NCI-H187 (cell line): ENCODE measurements at places on chromosomes 6 and 20.
A peak's percentile ranks its signal among the peaks of the same experiment; 100 is the strongest.

GRCh38 chr6:153167061-153167891 is 36.2 kb upstream of the RGS17 start:
- no peak for DNase-seq

GRCh38 chr6:46288835-46289234 is 118.1 kb upstream of the ENPP5 start:
- no peak for DNase-seq

DNA sequence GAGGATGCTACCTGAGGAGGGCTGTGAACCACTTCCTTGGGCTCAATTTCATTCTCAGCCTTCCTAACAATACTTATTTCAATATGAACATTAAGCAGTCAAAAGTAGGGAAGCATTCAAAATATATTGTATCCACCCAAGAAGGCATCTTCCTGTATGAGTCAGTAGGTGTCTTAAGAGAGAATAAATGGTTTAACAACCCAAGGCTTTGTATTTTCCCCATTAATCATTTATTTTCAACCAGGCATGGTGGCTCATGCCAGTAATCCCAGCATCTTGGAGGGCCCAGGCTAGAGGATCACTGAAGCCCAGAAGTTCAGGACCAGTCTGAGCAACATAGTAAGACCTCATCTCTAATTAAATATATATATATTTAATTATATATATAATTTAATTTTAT is 74.5 kb upstream of the MARCKS start:
- no peak for DNase-seq

- DNase-seq = no peak
These were observed 72.0 kb upstream of the PRL start for GRCh38 chr6:22368794-22369193.

DNA sequence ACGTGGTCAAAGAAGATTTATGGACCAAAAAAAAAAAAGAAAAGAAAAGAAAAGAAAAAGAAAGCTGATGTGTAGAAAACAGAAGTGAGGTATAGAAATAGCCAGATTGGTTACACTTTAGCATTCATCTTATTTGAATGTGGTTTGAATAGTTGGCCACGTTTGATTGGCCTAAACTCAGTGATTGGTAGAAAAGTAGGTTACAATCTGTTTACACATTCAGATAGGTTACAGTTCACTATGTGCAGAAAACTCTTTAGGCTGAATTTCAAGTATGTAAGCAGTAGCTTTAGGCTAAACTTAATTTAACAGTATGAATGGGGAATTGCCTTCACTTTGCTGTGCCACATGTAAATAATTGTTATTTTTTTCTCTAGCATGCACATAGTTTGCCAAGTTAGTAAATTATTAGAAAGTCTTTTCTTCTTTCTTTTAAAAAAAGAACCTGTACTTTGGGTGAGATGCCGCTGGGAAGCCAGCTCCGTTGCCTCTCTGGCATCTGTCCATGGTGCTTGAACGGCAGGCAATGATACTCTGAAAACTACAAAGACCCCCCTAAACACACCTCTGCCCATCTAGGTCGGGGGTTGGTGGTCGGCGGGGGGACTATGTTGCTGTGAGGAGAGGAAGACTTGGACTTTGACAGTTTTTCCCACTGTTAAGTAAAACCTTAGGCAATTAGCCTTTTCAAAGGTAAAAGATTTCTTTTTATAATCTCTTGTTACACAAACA is 173.0 kb downstream of the AIG1 start:
- DNase-seq = no peak

DNA sequence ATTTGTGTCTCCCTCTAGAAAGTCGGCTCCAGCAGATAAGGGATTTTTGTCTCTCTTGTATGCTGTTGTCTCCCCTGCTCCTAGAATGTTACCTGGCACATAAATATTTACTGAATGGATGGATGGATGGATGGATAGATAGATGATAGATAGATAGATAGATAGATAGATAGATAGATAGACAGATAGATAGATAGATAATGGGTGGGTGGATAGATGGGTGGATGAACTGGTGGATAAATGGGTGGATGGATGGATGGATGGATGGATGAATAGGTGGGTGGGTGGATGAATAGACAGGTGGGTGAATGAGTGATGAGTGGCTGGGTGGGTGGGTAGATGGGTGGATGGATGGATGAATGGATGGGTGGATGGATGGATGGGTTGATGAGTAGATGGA is 185.0 kb downstream of the NFATC2 start:
- no peak for DNase-seq

- no peak for DNase-seq
These were observed 62.1 kb upstream of the APCDD1L start for GRCh38 chr20:58577139-58577806.

DNA sequence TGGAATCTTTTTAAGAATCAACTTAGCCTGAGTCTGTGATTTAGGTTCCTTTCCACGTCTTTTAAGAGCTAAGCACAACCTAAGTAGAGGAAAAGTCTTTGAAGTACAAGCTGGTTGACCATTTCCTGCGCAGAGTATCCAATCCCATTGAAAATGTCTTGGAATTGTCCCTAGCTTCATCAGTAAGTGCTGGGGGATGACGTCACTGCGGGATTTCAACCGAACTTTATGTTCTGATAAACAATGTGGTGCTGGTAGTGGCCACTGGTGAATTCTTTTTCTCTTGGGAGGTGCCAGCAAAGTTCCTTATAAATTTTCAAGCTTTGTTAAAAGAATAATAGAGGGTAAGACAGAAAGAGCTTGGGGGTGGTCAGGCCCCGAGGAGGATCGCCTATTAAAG is 69.2 kb downstream of the PDE7B start:
- no peak for DNase-seq

GRCh38 chr6:132483779-132484679 is 28.9 kb downstream of the STX7 start:
- DNase-seq = peak; percentile 7

DNA sequence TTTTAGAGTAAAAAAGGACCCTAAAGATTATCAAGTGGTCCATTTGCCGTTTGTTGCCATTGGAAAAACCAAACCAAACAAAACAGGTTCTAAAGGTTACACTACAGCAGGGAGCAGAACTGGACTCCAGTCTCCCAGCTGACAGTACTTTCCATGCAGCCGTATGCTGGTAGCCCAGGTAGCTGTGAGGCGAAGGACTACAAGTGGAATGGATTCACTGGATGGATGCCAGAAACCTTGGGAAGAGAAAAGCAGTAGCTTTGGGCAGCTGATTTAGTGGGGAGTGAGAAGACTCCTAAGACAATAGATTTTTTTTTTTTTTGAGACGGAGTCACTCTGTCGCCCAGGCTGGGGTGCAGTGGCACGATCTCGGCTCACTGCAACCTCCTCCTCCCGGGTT is 88.3 kb downstream of the SASH1 start:
- DNase-seq = peak; percentile 35

DNA sequence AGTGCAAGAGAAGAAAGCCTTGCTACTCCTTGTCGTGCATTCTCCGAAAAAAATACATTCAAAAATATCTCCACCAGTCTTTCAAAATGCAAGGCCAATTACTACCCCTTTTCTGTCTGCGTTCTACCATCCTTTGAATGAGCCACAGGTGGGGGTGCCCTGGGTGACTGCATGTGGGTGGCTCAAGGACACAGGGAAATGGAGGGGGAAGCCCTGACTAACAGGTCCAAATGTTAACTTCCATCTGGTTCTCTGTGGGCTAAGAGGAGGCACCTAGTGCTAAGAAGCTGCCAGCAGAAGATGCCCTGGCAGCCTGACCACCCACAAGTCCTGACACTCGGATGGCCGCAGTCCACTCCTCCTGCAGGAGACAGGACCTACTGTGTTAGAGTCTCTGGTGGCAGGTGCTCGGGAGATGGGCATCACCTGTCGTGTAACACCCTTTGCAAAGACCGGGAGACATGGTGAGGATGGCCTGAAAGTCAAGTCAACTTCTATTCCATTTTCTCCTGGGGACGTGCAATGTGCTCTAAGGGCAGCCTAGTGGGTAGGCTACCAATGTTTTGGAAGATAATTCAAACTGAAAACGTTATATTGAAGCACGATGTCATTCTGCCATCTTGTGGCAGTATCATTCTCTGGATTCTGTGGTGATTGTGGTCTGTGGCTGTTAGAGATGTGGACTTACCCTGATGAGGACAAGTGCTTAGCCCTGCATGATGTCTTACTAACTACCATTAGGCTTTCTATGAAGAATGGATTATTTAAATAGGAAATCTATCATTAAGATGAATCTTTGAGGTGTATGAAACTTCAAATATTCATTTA is 27.4 kb upstream of the IGF2R start:
- DNase-seq = no peak

GRCh38 chr20:19008497-19008896 is 194.9 kb downstream of the SCP2D1 start:
- DNase-seq = no peak

DNA sequence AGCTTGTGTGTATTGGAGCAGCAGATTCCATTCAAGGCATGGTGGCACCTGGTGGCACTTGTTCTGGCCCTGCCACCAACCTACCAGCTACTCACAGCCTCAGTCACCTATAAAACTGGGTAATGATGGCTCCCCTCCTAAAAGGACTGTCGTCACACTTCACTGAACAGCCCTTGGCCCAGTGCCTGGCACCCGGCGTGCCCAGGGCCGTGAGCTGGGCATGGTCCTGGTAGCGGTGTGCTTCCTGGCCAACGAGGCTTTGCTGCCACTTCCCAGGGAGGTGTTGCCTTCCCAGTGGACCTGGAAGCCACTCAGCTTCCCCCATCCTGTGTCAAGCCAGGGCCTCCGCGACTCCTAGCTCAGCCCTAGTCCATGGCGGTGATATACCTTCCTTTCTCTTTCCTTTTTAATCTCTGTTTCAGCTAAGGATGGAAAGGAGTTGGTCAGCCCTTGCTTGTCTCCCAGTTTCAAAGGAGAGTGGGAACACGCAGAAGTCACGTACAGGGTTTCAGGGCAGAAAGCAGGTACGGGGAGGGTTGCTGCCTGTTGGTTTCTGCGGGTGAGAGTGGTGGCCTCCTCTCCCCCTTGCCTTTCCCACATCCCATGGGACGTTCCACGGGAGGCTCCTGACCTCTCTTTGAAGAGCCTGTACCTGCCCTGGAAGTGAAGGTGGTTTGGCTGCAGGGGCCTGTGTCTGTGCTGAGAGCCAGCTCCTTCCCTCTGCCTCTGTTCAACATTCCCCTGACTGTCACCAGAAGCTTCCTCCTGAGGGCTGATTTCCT is 25.5 kb downstream of the ENTPD6 start:
- DNase-seq = no peak

GRCh38 chr20:49699200-49699992 is 14.3 kb downstream of the B4GALT5 start:
- no peak for DNase-seq

GRCh38 chr20:47125508-47125757 is 230.8 kb downstream of the EYA2 start:
- no peak for DNase-seq

DNA sequence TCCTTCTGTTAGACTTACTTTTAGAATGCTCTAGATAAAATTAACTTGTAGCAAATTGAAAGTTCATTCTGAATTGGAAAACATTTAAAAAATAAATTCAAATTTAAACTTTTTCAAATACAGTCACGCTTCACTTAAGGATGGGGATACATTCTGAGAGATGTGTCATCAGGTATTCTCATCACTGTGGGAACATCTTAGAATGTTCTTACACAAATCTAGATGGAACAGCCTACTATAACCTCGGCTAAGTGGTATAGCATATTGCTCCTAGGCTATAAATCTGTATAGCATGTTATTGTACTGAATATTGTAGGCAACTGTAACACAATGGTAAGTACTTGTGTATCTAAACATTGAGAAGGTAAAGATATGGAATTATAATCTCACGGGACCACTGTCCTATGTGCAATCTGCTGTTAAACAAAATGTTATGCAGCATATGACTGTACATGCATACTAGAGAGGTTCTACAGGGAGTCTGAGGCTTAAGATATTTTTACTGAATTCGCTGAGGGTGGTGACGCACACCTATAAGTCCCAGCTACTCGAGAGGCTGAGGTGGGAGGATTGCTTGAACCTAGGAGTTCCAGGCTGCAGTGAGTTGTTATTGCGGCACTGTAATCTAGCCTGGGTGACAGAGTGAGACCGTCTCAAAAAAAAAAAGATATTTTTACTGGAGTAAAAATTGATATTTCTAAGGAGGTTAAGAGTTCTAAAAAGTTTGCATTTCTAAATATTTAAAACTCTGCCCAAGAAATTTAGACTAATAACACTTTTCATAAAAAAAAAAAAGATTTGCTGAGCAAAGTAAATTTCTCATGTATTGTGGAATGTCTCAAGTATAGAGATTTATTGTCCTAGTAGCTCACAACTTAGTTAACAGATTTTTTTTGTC is 87.3 kb upstream of the TULP1 start:
- no peak for DNase-seq

GRCh38 chr20:47792021-47792618 is 6.8 kb upstream of the SULF2 start:
- no peak for DNase-seq

GRCh38 chr20:32984631-32985354 is 19.4 kb downstream of the SUN5 start:
- DNase-seq = no peak

DNA sequence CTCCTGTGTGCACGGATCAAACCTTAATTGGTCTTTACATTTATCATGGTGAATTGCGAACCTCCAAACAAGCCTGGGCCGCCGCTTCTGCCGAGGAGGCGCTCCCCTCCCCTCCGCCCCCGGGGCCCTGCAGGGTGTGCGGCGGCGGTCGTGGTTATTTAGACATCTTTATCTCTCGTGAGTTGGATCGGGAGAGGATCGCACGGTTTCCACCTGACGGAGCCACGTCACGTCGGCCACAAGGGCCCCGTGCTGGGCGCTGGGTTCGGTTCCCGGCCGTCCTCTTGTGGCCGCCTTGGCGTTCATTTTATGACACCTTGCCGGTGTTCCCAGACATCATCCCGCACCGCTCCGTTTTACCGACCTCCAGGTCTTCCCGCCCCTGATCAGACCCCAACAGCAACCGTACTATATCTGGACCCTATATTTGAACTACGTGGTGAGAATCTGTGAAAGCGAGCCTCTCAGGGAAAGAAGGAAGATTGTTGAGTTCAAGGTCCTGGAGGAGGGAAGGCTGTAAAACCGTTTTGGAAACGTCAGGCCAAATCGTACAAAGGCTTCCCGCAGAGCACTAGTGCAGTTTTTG is 1.3 kb upstream of the CNR1 start:
- DNase-seq = no peak
